ENCODE measurements at places on chromosomes 12 and 14.

DNA sequence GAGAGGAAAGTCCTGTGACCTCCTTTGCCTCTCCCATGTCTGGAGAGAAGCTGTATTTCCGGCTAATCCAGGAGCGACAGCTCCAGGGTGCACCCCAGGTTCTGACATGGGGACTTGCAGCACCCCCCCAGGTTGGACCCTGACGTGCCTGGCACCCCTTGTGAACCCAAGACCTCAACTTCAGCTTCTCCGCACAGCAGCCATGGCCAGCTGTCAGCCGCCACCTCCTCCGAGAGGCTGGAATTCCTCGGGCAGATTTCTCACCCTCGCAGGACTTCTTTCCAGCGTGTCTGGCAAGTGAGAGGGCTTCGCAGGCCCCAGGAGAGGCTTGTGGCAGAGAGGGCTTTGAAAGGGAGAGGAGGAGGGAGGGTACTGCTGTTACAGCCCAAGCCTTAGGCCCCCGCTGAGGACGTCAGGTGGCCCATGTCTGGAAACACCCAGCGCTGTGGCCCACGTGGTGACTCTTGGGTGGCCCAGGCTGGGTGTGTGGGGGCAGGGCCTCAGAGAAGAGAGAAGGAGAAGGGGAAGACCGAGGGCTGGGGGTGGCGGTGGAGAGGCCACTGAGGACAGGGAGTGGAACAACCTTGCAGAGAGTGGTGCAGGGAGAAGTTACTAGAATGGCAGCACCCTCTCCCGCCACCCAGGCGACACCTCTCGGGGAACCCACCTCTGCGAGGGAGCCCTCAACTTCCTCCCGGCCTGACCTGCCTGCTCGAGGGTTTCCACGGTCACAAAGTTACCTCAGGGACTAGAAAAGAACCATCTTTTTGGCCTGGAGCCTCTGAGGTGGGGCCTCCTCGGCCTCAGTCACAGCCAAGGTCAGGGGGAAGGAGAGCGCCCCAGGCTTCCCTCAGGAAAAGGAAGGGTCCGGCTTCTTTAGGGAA is 11.7 kb upstream of the RPS6KL1 start:
- no peak overlapping the region for H3K27ac ChIP-seq
- H3K36me3 ChIP-seq: no peaks in the 10 kb centered on the region
- no peak for DNase-seq
- no peak overlapping the region for H3K4me3 ChIP-seq
- H3K4me1 ChIP-seq: peaks cover 16% of the 10 kb centered on the region

DNA sequence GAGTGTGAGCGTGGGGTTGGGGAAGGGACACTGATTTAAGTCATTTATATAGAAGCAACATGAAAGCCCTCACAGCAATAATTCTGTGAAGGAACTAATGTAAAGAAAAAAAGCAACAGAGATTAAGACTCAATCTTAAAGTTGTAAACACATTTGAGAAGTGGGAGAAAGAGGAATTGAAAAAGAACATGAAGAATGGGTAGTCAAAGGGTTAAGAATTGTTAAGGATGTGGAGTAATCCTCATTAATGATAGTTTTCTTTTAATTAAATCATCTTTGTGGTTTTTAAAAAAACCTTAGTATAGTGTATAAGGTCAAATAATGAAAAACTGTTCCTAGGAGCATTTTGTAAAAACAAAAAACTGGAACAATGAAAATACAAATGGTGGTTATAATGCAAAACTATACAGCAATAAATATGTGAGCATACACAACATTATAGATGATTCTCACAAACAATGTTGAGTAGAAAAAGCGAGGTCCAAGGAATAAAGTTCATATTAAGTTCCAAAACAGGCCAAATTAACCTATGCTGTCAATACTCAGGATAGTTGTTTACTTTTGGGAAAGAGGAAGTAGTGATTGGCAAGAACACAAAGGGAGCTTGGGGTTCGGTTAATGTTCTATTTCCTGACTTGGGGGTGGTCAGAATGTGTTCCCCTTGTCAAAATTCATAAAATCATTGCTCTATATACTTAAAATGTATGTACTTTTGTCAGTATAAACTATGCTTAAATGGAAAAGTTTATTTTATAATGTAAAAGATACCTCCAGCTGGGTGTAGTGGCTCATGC is 120.4 kb upstream of the ATF7IP start:
- H3K36me3 ChIP-seq: peaks cover 8% of the 10 kb centered on the region
- no peak overlapping the region for H3K4me3 ChIP-seq
- peak overlapping the region; percentile 48 for H3K27ac ChIP-seq
- DNase-seq: no peak

DNA sequence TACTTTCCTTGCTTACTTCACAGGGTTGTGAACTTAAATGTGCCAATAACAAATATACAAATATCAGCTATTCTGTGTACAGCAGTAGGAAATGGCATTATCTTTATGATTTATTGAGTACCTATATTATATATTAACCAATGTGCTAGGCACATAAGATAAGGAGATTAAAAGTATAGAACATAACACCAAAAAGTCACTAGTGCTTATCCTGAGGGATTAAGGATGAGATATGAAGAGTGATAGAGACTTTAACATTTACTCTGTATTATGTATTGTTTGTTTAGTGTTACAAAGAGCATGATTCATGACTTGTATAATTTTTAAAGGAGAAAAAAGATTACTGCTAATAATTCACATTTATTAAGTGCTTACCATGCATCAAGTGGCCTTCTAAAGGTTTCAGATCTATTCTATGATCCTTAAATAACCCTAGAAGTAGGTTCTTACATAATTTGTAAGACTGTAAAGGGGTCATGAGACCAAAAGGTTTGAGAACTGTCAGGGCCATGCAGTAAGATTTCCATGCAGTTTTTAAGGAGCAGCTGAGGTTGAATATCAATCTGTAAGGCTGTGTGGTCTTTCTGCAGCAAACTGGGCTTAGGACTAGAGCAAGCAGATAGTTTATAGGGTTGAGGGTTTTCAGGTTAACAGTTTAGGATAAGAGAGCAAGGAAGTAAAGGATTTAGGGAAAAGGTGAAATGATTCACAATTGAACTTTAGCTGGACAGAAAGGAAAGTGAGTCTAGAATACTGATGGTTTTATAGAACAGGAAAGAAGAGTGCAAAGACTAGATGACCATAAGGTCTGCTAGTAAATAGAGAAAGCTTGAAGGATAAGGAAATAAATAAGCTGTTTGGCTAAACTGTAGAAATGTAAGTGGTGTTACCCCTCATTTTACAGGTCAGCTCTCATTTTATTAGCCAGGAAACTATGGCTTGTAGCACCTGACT is 7.0 kb downstream of the PYROXD1 start:
- no peak for DNase-seq
- H3K4me1 ChIP-seq: peaks cover 27% of the 10 kb centered on the region

- peaks cover 11% of the 10 kb centered on the region for H3K4me1 ChIP-seq
- no peak for DNase-seq
- H3K36me3 ChIP-seq: no peaks in the 10 kb centered on the region
- H3K27ac ChIP-seq: no peak overlapping the region
Measured at GRCh38 chr14:92472860-92473259, 40.7 kb upstream of the RIN3 start.

DNA sequence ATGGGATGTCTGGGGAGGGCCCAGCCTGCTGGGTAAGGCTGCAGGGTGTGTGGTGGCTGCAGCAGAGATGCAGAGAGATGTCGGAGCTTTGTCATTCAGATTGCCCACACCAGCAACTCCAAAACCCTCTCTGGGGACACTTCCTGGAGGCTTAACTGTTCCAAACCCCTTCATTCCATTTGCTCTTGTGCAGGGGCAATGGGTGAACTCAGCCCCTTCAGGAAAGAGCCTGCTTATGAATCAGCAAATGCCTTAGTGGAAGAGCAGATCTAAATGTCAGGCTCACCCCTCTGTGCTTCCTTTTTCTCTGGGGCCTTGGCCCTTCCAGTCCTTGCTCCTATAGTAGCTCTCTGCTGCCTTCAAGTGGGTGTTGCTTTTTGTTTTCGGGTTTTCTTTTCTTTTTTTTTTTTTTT is 36.7 kb upstream of the GPATCH2L start:
- H3K36me3 ChIP-seq: no peaks in the 10 kb centered on the region
- no peak for DNase-seq
- no peaks in the 10 kb centered on the region for H3K4me1 ChIP-seq
- H3K27me3 ChIP-seq: peaks cover 6% of the 10 kb centered on the region
- H3K4me3 ChIP-seq: no peak overlapping the region

DNA sequence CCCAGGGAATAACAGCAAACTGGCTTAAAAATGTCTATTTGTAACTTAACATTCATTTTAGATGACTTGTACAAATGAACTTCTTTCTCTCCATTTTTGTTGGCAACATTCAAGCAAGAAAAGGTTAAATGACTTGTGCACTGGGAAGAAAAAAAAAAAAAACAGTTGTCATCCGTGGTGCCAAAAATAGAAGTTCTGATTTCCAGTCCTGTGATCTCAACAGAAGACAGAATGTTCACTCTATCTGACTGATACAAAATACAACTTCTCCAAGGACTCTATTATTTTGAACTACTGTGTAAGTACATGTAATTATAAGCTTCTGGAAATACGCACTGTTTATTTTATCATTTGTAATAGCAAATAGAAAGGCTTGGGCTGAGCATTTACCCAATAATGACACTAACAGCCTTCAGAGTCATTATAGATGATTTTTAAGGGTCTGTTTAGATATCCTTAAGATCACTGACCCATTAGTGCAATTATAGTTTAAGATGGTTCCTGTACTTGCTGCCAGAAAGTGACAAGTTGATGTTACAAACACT is 59.9 kb downstream of the LIN7A start:
- no peak for DNase-seq

DNA sequence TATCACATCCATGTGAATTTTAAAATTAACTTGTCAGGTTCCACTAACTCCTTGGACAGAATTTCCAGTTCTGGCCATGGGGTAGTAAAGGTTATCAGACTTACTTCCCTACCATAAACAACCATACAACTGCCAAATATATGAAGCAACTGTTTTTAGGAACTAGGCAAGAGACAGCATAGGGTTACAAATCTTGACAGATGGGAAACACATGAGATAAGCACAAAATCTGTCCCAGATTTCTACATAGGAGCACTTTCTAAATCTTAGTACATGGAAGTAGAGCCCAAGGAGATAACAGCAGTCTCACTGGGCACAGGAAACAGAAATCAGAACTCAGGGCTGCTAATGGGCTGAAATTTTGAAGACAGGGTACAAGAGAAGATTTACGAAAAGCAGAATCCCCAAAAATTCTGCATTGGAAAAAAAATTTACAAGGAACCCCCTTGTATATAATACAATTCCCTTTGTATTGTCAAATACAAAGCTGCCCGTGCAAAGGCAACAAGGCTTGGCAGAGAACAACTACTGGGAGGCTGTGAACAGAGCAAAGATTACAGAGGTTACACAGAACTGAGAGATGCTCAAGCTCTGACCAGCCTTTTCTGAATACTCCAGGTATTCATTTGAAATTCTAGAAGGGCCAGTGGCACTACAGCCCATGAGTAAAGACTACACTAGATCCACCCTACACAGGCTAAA is 43.2 kb downstream of the GALNT4 start:
- no peak overlapping the region for H3K27ac ChIP-seq
- no peak overlapping the region for H3K4me3 ChIP-seq
- H3K4me1 ChIP-seq: peaks cover 11% of the 10 kb centered on the region

DNA sequence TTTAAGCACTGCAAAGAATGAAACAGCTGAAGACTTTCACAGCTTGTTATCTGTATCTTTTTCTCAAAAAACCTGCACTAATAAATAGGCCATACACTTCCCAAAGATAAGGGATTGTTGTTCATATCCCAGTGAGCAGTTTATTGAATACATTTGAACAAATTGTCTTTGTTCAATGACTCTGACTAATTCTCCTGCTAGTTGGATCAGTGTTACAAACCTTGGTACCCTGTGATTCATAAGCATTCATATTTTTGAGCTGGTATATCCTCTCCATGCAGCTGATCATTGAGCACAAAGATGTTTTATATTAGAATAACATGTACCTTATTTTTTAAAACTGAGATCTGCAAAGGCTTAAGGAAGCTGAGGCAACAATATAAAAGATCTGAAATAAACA is 58.9 kb upstream of the FSCB start:
- H3K4me1 ChIP-seq: no peaks in the 10 kb centered on the region
- DNase-seq: no peak
- no peak overlapping the region for H3K27ac ChIP-seq
- H3K4me3 ChIP-seq: no peak overlapping the region
- no peaks in the 10 kb centered on the region for H3K36me3 ChIP-seq

DNA sequence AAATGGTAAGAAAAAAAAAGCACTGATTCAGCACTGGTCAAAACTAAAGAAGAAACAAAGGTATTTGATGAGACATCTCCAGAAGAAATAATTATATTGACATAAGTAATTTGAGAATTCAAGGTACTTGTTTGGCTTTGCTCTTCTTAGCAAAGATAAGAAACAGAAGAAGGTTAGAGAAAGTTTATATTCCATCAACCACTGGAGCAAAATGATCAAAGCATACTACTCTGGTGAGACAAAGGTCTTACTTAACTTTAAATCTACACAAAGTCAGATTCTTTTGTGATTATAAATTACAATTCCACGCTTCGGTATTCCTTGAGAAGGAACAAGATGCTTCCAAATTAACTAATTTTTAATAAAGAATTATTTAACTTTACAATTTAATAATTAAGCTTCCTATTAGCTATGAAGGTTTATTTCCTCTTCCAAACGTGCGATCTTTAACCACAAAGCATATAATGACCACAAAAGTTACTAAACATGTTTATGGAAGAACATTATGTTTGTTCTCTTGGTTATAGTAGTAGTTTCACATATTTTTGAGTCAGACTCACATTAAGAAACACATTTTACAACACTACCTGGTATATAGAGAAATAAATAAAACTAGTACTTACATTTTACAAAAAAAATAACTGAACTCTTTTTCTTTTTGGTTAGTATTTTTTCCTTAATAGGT is 53.4 kb downstream of the METTL25 start:
- H3K27me3 ChIP-seq: no peaks in the 10 kb centered on the region
- H3K4me1 ChIP-seq: no peaks in the 10 kb centered on the region
- H3K27ac ChIP-seq: no peak overlapping the region
- no peak overlapping the region for H3K4me3 ChIP-seq
- peaks cover 2% of the 10 kb centered on the region for H3K36me3 ChIP-seq
- DNase-seq: no peak

DNA sequence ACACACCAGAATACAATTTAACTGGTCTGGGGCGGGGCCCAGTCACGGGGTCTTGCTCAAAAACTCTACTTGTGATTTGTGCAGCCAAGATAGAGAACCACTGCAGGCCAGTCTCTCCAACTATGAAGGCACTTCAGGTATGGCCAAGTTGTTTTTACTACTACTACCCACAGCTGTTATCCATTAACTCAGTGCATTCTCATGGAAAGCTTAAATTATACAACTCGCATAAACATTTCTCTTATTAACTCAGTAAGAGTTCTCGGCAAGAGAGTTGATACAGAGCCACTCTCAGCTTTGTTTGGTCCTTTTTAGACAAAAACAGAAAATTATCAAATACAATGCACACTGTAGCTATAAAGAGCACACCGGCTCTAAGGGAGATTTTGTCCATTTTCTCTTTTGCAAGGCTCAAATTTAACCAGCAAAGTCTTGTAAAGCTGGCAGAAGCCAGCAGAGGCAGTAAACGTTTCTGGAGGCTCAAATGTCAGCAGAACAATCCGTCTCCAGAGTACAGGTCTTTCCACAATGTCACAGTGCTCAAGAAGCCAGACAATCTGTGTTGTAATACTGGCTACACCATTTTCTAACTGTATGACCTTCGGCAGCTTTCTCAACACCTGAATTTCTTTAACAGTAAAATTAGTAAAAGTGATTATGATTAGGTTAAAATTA is 85.9 kb downstream of the PTGER2 start:
- peaks cover 6% of the 10 kb centered on the region for H3K27me3 ChIP-seq
- peaks cover 49% of the 10 kb centered on the region for H3K4me1 ChIP-seq
- no peak for DNase-seq
- H3K4me3 ChIP-seq: no peak overlapping the region
- H3K36me3 ChIP-seq: no peaks in the 10 kb centered on the region
